ENCODE measurements at places on chromosomes 12 and 14.

DNA sequence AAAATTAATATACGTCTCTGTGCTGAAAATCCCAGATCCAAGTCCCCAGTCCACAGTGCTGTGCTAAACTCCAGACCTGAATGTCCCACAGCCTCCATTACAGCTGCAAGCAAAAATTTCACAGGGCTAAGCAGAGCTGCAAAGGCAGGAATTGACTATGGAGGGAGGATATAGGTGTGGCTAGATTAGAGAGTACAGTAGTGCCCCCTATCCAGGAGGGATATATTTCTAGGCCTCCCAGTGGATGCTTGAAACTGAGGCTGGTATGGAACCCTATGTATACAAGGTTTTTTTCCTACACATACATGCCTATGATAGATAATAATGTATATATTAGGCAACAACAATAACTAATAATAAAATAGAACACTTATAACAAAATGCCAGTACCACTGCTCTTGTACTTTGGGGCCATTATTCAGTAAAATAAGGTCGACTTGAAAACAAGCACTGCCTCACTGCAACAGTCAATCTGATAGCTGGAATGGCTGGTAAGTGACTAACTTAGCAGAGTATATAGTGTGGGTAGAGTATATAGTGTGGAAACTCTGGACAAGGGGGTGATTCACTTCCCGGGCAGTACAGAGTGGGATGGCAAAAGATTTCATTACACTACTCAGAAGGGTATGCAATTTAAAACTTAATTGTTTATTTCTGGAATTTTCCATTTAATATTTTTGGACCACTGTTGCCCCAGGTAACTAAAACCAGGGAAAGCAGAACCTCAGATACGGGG lies 82.7 kb downstream of the C14orf132 start:
- ATAC-seq = no peak

DNA sequence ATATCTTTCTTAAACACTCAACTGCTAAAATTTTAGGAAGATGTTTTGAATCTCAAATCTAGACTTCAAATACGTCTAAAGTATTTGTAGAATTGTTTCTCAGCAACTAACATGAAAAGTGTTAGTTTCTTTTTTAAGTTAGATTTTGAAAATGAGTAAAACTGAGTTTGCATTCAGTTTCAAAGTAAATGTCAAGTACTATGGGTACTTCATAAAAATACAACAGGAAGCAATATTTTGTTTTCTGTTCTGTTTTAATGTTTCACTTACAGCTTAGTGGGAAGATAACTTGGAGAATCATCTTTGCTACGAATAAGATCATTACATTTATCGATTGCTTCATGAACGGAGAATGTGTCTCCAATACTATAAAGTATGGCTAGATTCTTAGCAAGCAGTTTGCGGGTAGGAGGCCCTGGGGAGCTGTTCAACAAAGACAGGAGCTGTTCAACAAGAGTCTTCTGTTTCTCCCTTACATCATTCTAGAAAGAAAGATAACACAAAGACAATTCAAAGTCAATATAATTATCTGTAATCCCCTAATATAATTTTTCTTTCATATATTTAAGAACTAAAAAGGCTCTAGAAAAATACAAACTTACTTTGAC lies 20.2 kb downstream of the HEATR5A start:
- no peak for ATAC-seq

DNA sequence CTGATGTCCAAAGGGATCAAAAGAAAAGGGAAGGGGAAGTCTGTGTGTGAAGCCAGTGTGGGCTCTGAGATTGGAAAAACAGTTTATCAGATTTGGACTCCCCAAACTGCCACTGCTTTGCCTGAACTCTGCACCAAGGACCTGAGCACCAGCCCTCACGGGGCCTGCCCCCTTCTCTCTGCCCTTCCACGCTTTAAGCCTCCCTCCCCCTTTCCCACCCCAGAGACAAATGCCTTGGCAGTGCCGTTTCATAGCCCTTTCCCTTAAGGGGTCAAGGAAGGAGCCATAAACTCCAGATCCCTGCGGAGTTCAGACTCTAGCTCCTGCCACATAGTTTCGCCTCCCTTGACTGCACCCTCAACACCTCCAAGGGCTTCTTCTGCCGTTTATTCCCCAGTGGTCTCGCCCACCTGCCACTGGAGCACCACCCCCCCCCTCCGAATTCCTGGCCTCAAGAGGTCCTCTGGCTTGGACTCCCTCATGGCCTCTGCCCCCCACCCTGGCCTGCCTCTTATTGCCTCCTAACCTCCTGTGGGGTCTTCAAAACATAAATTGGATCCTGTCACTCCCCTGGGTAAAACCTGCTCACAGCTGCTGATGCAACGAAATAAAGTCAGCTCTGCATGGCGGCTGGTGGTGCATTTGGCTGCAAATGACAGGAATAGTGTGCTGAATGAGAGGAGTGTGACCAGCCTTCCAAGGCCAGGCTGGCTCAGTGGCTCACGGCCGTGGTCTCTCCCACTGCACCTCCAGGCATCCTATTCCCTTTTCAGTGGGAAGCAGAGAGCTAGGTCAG lies 18.8 kb downstream of the SLC25A29 start:
- no peak for ATAC-seq

- no peak for ATAC-seq
These were observed 360.5 kb upstream of the TMPO start for GRCh38 chr12:98154850-98155249.

DNA sequence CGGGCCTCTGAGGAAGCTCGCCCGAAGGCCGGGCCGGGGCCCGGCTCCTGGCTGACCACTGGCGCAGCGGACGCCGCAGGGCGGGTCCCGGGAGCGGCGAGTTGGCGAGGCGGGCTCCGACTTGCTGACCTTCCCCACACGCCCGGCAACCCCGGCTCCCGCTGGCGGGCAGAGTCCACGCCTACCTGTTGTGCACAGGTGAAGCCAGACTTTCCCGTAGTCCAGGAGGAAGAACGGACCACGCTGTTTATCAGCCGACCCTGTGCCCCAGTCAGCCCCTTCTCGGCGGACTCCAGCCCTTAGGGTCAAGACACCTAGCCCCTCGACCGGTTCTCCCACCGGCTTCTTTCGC lies 407 bp downstream of the HEATR5A start:
- peak; percentile 65 for ATAC-seq

DNA sequence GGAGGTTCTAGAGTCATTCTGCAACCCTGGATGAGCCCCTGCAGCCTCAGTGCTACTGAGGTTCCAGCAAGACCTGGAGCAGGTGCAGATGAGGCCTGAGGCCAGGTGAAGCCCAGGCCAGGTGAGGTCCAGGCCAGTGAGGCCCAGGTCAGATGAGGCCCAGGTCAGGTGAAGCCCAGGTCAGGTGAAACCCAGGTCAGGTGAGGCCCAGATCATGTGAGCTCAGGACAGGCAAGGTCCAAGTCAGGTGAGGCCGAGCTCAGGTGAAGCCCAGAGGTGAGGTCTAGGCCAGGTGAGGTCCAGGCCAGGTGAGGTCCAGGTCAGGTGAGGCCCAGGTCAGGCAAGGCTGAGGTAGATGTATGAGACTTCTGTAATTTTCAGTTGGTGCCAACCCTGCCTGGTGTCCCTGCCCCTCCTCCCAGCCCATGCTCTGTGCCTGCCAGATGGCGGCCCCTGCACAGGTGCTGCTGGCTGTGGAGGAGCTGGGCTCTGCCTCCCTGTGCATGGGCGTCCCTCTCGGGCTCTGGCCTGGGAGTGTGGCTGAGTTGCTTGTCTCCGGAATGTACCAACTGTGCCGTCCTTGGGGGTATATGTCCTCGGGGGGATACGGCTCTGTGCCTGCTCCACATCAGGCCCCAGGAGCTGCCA lies 388.5 kb downstream of the TMEM121 start:
- ATAC-seq = no peak

GRCh38 chr12:107593713-107594381 lies 91.8 kb upstream of the PWP1 start:
- ATAC-seq = no peak

GRCh38 chr12:67811437-67812361 lies 163.2 kb downstream of the DYRK2 start:
- ATAC-seq = no peak

GRCh38 chr14:75252254-75252837 lies 26.3 kb upstream of the FOS start:
- ATAC-seq = no peak

GRCh38 chr12:26360062-26360461 lies 164.7 kb downstream of the SSPN start:
- ATAC-seq = no peak

- ATAC-seq = no peak
These were observed 43.1 kb upstream of the ATF7IP start for GRCh38 chr12:14322403-14322802.

- ATAC-seq = no peak
These were observed 40.9 kb upstream of the FZD10 start for GRCh38 chr12:130121226-130122000.

DNA sequence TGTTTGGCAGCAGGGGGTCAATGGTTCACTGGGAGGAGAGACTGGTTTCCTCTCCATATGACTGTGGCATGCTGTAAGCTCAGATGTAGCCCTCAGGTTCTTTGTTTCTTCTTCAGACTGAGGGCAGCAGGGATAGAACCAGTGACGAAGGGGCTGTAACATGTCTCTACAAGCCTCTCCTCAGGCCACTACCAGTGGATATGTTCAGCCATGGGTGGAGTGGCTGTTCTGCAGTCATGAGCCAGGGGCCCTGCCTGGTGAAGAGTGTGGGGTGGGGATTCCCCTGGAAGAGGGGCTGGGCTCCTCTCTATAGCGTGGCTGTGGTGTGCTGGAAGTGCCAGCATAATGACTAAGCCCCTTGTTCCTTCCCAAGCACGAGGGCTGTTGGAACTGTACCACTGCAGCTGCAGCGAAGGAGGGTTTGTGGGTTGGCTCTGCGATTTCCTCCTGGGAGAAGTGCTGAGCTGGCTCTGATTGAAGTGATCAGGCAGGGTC lies 55.8 kb downstream of the CMAS start:
- peak; percentile 54 for ATAC-seq

- ATAC-seq = peak; percentile 57
These were observed 24.7 kb upstream of the MYBPC1 start for GRCh38 chr12:101570047-101570446.

DNA sequence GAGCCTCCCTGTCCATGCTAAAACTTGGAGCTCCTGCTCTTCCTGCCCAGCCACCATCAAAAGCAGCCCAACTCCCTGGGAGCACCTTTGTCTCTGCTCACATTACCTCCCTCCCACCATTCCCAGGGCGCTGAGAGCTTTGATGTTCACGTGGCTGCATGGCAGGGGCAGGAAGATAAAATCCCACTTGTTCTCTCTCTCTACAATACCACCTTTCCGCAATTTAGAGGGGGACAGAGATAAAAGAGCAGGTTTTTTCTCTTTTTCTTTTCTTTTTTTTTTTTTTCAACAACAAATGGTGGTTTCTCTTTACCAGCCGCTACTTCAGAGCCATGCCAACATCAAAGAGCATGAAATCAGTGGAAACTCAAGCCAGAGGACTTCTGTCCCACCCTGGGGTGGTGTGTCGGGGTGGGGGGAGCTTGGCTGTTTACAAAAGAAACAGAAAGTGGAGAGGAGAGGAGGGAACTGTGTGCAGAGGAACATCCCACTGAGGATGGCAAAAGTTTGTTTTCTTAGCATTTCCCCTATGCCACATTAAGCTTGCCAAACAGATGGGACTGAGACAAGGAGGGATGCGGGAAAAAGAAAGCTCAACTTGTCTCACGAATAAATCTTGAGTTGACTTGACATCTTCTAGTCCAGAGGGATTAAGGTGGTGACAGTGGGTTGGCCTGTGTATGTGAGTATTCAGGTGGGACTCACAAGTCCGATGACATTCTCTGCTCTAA lies 103.7 kb upstream of the NUDT4 start:
- no peak for ATAC-seq

DNA sequence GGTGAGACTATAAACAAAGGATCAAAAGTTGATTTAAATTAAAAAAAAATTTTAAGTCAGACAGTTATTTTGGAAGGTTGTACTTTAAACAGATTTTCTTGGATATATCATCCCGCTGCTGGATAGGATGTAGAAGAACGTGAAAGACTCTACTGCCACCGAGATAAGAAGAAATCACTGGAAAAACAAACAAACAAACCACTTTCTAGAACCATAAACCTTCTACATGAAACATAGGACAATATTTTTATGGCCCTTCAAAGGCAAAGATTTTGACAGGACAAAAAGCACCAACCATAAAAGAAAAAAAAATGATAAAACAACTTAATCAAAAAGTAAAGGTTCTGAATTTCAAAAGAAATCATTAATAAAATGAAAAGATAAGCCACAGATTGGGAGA lies 268.2 kb upstream of the DAAM1 start:
- ATAC-seq = no peak

GRCh38 chr12:47120736-47121135 lies 41.0 kb upstream of the AMIGO2 start:
- ATAC-seq = no peak

GRCh38 chr12:47979686-47980085 lies 16.3 kb downstream of the TMEM106C start:
- ATAC-seq = no peak

GRCh38 chr14:69624136-69624535 lies 12.7 kb downstream of the SUSD6 start:
- no peak for ATAC-seq
